ENCODE measurements at places on chromosomes 1 and 21. TPM values are rescaled to one million over a fixed set of nuclear protein-coding genes. Genes with fewer than 3 reads are reported as not detected.
A peak's percentile ranks its signal among the peaks of the same experiment; 100 is the strongest.

DNA sequence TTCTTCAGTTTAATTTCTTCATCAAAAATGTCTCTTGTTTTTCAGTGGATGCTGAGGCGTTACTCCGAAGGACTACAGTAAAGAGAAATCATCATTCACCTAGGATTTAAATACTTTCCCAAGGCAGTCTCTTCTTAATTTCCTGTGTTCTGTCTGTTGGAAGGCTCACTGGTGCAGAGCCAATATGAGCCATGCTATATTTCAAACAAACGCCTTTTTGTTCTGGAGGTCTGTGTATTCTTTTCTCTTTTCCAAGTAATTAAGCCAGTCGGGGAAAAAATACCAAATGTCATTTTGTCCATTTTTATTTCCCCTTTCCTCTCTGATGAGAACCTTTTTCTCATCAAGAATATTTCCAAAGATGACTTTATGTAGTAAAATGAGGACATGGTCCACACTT lies 206.5 kb downstream of the RWDD3 start:
- H3K27ac ChIP-seq = no peak overlapping the region
- H3K27me3 ChIP-seq = no peaks in the 10 kb centered on the region
- no peak overlapping the region for H3K4me3 ChIP-seq
- no peaks in the 10 kb centered on the region for H3K4me1 ChIP-seq
- H3K36me3 ChIP-seq = no peaks in the 10 kb centered on the region

DNA sequence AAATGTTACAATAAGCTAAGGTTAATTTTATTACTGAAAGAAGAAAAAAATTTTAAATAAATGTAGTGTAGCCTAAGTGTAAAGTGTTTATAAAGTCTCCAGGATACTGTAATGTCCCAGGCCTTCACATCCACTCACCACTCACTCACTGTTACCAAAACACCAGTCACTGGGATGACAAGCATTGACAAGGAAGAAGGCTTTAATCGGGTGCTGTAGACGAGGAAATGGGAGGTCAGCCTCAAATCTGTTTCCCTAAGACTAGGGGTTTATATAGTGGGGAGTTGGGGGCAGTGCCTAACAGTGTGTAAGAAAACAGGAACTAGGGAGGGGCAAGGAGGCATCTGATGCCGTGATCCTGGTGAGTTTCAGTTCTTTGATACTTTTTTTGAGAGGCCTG lies 69.4 kb downstream of the CHRM3 start:
- no peak overlapping the region for H3K27ac ChIP-seq
- H3K27me3 ChIP-seq = no peaks in the 10 kb centered on the region
- no peak for DNase-seq
- no peak overlapping the region for H3K4me3 ChIP-seq

GRCh38 chr1:151626740-151627334 lies 15.0 kb downstream of the SNX27 start:
- no peaks in the 10 kb centered on the region for H3K27me3 ChIP-seq
- no peak overlapping the region for H3K4me3 ChIP-seq
- DNase-seq = no peak
- no peak overlapping the region for H3K27ac ChIP-seq
- peaks cover under 1% of the 10 kb centered on the region for H3K4me1 ChIP-seq
- H3K36me3 ChIP-seq = peaks cover 6% of the 10 kb centered on the region

DNA sequence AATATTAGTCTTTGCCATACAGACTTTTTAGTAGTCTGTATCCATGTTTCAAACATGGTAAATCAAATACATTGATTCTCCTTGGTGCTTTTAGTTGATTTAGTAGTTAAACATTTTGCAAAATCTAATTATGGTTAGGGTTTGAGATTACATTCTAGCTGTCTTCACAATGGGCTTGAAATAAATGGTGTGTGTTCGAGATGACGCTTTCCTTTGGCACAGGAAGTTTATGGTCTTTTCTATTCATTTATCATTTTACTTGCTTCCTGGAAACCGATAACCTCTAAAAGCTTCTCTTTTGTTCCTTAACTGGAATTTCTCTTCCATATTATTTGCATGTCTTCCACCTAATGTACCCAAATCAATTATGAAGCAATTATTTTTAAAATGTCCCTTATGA lies 38.4 kb downstream of the ZP4 start:
- H3K27ac ChIP-seq = no peak overlapping the region
- H3K4me3 ChIP-seq = no peak overlapping the region
- H3K4me1 ChIP-seq = no peaks in the 10 kb centered on the region
- DNase-seq = no peak

DNA sequence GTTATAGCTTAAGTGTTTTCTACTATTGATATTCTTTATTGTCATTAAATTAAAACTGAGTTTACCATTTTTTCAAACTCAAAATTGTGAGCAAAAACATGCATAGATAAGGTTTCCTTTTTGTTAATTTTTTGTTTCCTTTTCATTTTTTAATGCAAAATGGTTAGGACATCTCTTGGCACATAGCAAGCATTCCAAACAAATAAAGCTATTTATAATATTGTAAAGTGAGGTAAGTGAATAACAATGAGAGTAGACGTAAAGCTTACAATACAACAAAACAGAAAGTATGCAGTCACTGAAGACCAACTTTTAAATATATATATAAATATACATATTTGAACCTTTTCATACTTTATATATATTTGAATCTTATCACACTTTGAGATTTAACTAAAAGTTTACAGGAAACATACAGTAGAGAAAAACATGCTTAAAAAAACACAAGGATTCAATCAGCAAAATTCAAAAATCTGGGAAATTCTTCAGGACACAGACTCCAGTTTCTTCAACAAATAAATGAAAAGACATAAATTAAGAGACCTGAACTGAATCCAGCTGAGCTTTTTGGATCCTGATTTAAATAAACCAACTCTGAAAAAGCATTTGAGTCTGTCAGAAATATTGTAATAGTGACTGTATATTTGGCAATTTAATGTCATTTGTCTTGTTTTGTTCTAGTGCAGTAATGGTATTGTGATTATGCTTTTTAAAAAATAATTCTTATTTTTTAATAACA lies 67.5 kb upstream of the SAMSN1 start:
- no peaks in the 10 kb centered on the region for H3K27me3 ChIP-seq
- H3K4me3 ChIP-seq = no peak overlapping the region
- no peak for DNase-seq
- no peak overlapping the region for H3K27ac ChIP-seq

- peaks cover 83% of the 10 kb centered on the region for H3K27me3 ChIP-seq
- H3K27ac ChIP-seq = no peak overlapping the region
- peaks cover 9% of the 10 kb centered on the region for H3K4me1 ChIP-seq
- no peak for DNase-seq
These were observed 10.4 kb downstream of the BARHL2 start for GRCh38 chr1:90706437-90707362.

DNA sequence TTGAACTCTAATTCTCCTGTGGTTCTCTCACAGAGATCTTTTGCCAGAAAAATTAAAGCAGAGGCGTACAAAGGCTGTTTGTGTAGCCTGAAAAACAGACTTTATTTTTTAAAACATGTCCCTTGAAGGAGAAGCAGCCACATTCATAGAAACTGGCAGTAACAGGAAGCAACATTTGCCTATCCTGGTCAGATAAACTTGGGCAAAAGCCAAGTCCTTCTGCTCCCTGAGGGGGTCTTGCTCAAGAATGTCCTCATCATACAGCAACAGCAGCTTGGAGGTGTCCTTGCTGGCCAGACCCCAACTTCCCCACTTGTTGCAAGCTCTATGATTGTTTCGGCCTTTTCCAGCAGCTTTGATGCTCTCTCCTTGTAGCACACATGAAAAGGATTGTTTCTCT lies 36.3 kb downstream of the MSTO1 start:
- H3K27me3 ChIP-seq = peaks cover 7% of the 10 kb centered on the region
- DNase-seq = no peak
- H3K4me1 ChIP-seq = no peaks in the 10 kb centered on the region
- no peak overlapping the region for H3K27ac ChIP-seq
- H3K36me3 ChIP-seq = peaks cover 12% of the 10 kb centered on the region

DNA sequence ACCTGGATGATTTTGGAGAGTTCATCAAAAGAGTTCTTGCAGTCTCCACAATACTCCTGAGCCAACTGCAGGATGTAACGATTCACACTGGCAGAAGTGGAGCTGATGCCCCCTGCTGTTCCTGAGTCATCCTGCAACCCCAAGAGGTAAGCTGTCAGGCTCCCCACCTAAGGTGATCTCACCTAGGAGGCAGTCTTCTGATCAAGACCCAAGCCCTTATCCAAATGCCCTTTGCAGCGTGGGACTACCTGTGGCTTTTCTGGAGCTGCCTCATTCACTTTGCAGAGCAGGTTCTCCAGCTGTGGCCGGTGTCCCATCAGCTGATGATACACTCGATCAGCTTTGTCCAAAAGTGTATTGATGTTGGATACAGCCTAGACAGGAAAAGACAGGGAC lies 96.4 kb downstream of the UBR4 start:
- H3K27me3 ChIP-seq = no peaks in the 10 kb centered on the region
- DNase-seq = peak; percentile 66
- H3K27ac ChIP-seq = no peak overlapping the region
- H3K4me1 ChIP-seq = no peaks in the 10 kb centered on the region

GRCh38 chr1:208437401-208437800 lies 193.2 kb upstream of the PLXNA2 start:
- H3K4me3 ChIP-seq = no peak overlapping the region
- no peak overlapping the region for H3K27ac ChIP-seq
- no peak for DNase-seq
- no peaks in the 10 kb centered on the region for H3K27me3 ChIP-seq
- no peaks in the 10 kb centered on the region for H3K4me1 ChIP-seq

GRCh38 chr1:220076861-220077762 lies 12.5 kb downstream of the BPNT1 start:
- H3K4me1 ChIP-seq = peaks cover 2% of the 10 kb centered on the region
- no peak overlapping the region for H3K27ac ChIP-seq
- no peaks in the 10 kb centered on the region for H3K27me3 ChIP-seq

DNA sequence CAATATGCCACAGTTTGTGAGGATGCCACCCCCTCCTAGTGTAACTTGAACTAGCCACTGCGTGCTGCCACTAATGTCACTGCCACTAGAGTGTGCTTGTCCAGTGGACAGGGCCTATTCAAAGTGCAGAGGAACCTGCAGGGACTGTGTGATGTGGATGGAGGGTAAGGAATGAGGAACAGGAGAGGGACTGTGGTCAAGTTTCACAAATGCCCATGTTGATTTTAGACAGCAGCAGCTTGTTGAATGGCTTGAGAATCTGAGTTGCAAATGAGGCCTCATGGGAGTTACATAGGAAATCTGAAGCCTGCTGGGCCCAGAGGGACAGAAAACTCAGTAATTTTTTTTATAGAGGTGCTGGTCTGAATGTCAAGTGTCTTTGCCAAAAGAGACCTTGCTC lies 112.3 kb downstream of the HHAT start:
- H3K4me3 ChIP-seq = no peak overlapping the region
- H3K4me1 ChIP-seq = peaks cover 8% of the 10 kb centered on the region
- no peak for DNase-seq
- no peak overlapping the region for H3K27ac ChIP-seq
- H3K36me3 ChIP-seq = no peaks in the 10 kb centered on the region

DNA sequence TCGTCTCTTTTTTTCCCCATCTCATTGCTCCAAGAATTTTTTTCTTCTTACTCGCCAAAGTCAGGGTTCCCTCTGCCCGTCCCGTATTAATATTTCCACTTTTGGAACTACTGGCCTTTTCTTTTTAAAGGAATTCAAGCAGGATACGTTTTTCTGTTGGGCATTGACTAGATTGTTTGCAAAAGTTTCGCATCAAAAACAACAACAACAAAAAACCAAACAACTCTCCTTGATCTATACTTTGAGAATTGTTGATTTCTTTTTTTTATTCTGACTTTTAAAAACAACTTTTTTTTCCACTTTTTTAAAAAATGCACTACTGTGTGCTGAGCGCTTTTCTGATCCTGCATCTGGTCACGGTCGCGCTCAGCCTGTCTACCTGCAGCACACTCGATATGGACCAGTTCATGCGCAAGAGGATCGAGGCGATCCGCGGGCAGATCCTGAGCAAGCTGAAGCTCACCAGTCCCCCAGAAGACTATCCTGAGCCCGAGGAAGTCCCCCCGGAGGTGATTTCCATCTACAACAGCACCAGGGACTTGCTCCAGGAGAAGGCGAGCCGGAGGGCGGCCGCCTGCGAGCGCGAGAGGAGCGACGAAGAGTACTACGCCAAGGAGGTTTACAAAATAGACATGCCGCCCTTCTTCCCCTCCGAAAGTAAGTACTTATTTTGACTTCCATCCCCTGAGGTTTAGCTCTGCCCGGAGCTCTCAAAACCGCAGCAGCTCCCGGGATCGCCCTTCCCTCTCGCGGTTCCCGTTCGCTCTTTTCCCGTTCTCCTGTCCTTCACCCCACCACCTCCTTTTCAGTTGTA lies 1.5 kb downstream of the TGFB2 start:
- DNase-seq = no peak
- H3K36me3 ChIP-seq = no peaks in the 10 kb centered on the region
- no peak overlapping the region for H3K4me3 ChIP-seq
- peak overlapping the region; percentile 14 for H3K27ac ChIP-seq
- H3K4me1 ChIP-seq = peaks cover 7% of the 10 kb centered on the region

GRCh38 chr21:43360441-43361126 lies 66.3 kb downstream of the SIK1 start:
- no peaks in the 10 kb centered on the region for H3K36me3 ChIP-seq
- peak overlapping the region; percentile 96 for H3K27ac ChIP-seq
- peak overlapping the region; percentile 77 for H3K4me3 ChIP-seq
- H3K27me3 ChIP-seq = no peaks in the 10 kb centered on the region

DNA sequence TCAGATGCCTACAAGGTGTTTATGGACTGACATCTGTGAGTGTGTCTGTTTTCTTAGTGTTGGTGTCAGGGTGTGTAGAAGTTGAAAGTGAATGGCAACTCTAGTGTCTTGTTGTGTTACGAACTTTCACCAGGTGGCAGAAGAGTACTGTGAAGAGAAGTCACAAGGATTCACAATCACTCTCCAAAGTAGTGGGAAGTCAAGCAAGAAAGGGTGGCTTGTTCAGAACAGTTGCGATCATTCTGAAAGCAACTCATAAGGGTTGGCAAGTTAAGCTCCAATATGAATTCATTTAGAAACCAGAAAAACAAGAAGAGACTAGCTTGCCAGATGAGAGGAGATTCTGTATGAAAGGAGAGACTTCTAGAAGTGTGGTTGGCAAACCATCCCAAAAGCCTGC lies 86.1 kb downstream of the FASLG start:
- H3K27me3 ChIP-seq = peaks cover 26% of the 10 kb centered on the region
- peaks cover 34% of the 10 kb centered on the region for H3K4me1 ChIP-seq
- H3K4me3 ChIP-seq = no peak overlapping the region
- DNase-seq = peak; percentile 70
- H3K27ac ChIP-seq = no peak overlapping the region

The SEC22B gene
- 24.4 TPM for total RNA-seq

The THEM5 gene
- not detected for total RNA-seq

The CHRNB2 gene
- not detected for total RNA-seq

The TGFBR3 gene
- 12.9 TPM for total RNA-seq

The TEX38 gene
- total RNA-seq = not detected

The RNU1-2 gene
- total RNA-seq = 2,316 TPM

The PBX1 gene
- 0.15 TPM for total RNA-seq
